ENCODE measurements at places on chromosomes 1 and 21. TPM values are rescaled to one million over a fixed set of nuclear protein-coding genes. Genes with fewer than 3 reads are reported as not detected.
A peak's percentile ranks its signal among the peaks of the same experiment; 100 is the strongest.

GRCh38 chr1:66598670-66599069, 64.7 kb downstream of the SGIP1 start:
- peak; percentile 73 for DNase-seq

GRCh38 chr21:43805275-43805800, 16.0 kb downstream of the RRP1 start:
- DNase-seq = no peak

The CD164L2 gene
- total RNA-seq = not detected

DNA sequence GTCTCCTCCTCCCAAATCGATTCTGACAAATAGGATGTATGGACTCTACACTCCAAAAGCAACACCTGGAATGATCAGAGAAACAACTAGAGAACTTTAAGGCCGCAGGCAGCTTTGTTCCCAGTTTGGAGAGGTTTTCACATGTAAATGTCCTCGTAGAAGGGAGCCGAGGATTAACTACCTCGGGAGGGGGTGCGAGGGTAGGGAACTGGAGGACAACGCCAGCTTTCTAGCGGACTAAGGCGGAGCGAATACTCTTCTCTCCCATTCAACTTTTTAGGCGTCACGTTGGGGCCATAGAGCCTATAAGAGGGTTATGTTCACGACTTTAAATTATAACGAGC, 1.2 kb downstream of the SCAF4 start:
- DNase-seq = no peak

The TMEM200B gene
- 13.3 TPM for total RNA-seq

DNA sequence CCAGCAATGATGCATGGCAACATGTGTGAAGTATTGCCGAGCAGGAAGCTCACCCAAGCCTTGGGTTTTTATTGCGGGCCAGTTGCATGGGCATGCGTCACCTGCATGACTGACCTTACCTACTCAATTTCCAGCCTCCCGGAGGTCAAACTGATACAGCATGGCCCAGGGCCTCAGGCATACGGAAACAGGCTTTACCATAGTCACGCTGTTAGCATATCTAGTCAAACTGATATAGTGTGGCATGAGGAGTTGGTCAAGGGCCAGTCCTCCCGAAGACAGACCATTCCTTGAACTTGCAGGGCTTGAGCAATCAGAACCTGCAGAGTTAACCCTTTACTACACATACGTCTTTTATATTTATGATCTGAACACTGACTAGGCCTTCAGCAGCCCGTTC, 6.4 kb upstream of the DUSP12 start:
- no peak for DNase-seq

DNA sequence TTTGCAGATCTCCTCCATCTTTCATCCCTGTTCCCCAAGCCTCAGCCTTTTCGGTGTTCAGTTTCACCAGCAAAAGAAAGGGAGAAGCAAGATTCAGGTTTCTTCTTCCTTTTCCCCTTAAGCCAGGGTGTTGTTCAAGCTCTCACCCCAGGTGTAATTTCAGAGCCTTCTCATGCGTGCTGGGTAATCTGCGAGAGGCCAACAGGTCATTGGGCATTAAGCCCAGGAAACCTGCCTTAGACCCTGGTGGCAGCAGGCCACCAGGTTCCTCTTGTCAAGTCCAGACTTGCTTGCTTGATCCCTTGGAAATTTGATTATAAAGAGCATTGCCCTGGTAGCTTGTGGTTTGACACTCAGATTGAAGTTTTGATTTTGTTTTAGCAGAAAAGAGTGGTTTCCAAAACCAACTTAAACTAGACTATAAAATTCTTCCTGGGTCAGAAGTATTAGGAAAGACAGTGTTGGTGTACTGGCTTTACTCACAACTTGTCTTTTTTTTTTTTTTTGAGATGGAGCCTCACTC, 6.9 kb downstream of the AKR1A1 start:
- DNase-seq = no peak

DNA sequence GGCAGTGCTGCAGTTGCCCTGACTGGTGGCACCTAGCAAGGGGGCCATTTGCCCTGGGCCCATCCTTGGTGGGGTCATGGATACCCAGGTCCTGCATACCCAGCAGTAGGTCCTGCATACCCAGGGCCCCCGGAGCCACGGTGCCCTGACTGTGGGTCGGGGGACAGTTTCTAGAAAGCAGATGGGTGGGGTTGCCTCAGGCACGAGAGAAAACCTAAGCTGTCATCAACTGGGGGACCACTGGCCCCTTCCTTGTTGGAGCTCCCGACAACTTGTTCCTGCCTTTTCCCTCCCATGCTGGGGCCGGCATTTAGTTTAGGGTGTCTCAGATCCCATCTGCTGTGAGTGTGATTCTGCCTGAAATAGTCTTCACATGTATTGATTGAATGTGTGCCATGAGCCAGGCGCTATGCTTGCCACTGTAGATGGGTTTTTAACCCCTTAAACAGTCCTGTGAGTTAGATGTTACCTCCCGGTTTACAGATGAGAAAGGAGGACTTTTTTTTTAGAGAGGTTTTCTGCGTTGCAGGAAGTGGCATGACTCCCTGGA, 15.6 kb downstream of the SPSB1 start:
- DNase-seq = no peak

GRCh38 chr21:23452384-23453083, 2154.7 kb downstream of the MRPL39 start:
- DNase-seq = no peak

The OLFML3 gene
- 77.1 TPM for total RNA-seq

The RPE65 gene
- not detected for total RNA-seq

DNA sequence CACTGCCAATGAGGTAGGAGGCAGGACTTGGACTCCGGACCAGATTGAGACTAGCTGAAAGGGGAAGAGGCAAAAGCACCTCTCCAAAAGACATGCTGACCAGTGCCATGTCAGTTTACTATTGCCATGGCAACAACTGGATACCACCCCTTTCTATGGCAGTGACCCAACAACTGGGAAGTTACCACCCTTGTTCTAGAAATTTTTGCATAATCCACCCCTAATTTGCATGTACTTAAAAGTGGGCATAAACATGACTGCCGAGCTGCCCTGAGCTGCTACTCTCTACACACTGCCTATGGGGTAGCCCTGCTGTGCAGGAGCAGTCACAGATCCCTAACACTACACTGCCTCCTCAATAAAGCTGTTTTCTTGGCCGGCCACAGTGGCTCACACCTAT, 19.0 kb upstream of the SLC6A9 start:
- DNase-seq = peak; percentile 38

- DNase-seq = no peak
Observed at GRCh38 chr1:235408503-235408960, 41.3 kb downstream of the TBCE start.

DNA sequence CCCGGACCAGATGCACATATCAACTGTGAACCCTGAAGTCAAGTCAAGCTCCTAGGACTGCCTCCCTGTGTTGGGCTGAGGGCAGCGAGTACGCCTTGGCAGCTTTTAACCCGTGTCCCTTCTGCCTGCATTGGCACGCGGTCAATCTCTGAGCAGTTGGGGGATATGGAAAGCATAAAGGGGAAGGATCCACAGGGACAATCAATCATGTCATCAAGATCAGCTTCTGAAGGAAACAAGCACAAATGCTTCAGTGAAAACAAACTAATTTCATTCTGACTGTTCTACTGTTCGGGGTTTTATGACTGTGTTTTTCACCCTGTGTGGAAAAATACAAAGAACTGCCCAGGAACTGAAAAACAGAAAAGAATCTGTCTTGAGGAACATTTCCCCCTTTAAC, 106.2 kb downstream of the RUNX1 start:
- DNase-seq = no peak

- DNase-seq = no peak
Observed at GRCh38 chr1:154943649-154944400, 7.3 kb upstream of the PMVK start.

- DNase-seq = no peak
Observed at GRCh38 chr1:198641966-198642668, 3.3 kb downstream of the PTPRC start.

DNA sequence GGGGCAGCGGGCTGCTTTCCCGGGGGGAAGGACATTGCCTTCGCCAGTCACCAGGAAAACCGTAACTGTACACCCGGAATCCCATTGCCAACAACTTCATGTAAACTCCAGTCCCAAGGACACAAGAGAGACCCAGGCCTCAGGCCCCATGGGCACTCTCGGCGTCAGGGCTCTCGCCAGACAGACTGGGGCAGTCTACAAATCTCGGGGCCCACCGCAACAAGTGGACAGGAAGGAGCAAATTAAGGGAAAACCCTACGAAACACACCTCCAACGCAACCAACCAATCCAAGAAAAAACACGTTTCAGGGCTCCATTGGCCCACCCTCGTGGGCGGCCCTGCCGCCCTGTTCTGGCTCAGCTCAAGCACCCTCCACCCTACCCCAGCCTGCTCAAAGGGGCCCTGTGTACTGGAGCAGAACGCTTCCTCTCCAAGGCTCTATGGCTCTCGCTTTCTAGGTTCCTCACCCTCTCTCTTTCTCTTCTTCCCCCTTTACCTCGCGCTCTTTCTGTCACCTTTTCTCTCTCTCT, 4.6 kb upstream of the ZNF678 start:
- DNase-seq = no peak

- DNase-seq = no peak
Observed at GRCh38 chr1:3389093-3389833, 65.2 kb upstream of the ARHGEF16 start.

DNA sequence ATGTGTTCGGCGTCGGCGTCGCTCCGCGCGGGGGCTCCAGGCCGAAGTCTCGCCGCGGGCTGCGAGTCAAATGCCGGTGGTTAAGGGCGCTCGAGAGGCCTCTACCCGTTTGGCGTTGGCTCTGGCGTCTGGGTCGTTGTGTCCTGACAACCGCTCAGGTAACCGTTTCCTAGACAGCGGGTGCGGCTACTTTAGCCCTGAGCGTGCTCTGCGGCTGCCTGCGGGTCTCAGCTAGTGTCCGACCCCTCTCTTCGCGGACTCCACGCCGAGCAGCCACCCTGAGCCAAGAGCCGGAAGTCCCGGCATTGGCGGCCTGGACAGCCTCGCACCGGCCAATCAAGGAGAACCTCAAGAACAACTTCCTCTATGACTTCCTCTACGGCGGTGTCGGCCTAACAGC, 173.4 kb downstream of the SETD4 start:
- no peak for DNase-seq

DNA sequence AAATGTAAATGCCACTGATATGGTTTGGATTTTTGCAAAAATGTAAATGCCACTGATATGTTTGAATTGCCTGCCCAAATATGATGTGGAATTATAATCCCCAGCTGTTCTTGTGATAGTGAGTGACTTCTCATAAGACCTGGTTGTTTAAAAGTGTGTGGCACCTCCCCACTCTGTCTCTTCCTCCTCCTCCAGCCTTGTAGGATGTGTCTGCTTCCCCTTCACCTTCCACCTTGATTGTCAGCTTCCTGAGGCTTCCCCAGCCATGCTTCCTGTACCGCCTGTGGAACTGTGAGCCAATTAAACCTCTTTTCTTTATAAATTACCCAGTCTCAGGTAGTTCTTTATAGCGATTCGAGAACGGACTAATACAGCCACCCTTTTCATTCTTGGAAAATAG, 1.3 kb upstream of the CCT8 start:
- DNase-seq = no peak

GRCh38 chr1:112110031-112110430, 120.6 kb upstream of the KCND3 start:
- no peak for DNase-seq
